ENCODE measurements at places on chromosomes 3 and 15.

DNA sequence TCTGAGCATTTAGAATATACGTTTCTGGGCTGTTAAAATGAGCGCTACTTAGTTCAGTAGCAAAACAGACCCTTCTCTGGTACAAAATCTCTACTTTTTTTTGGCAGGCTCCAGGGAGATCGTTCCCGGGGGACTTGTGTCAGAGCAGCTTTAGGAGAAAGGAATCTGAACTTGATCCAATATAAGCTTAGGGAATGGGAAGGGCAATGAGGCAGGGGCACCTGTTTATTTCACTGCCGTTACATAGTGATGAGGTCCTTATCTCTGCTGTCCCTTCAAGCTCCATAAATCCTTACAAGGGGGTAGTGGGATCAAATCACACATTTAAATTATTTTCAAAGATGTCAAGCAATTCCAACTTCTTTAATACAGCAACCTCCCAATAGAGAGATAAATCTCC is 128.7 kb upstream of the BNIP2 start:
- DNase-seq: no peak

GRCh38 chr15:100199711-100200286 is 142.0 kb downstream of the ADAMTS17 start:
- DNase-seq: no peak

DNA sequence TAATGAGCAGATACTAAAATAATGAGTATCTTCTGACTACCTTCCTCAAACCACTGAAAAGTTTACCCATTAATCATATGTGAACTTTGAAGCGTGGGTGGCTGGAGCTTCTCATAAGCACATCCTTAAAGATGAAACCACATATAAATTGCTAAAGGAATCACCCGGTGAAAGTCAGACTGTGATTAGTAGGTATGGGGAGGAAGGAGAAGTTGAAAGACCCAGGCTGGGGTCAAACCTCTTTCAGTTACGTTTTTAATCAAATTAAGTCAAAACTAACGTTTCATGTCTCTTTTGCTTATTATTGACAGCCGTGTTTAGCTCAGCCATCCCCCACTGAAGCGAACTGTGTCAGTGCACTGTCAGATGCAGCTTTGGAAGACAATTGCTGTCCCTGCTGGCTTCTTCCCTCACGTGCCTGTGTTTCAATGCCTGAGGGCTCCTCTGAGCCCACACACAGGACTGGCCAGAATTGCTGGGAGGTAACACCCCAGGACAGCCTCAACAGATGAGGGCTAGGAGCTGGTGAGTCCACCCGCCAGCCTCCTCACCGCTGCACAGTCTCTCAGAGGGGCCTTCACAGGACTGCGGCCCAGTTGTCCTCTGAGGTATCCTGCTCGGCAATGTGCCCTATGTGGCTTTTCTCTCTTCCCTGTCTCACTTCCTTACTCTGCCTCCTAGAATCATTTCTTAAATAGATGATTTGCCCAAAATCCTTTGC is 29.3 kb upstream of the SH3BP5 start:
- DNase-seq: peak; percentile 24

DNA sequence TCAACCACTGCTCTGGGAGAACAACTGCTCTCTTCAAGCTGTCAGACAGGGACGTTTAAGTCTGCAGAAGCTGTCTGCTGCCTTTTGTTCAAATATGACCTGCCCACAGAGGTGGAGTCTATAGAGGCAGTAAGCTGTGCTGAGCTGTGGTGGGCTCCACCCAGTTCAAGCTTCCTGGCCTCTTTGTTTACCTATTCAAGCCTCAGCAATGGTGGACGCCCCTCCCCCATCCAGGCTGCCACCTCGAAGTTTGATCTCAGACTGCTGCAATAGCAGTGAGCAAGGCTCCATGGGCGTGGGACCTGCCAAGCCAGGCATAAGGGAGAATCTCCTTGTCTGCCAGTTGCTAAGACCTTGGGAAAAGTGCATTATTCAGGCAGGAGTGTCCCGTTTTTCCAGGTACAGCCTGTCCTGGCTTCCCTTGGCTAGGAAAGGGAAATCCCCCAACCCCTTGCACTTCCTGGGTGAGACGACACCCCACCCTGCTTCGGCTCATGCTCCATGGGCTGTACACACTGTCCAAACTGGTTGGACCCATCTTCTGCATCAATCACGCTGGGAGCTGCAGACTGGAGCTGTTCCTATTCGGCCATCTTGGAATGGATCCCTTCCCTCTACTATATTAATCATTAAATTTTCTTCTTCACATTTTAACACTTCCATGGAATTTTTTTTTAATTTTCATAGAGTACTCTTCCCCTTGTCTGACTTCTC is 167.0 kb upstream of the UBE2E2 start:
- DNase-seq: no peak

GRCh38 chr15:77162872-77163633 is 92.1 kb upstream of the TSPAN3 start:
- no peak for DNase-seq
